ENCODE measurements at places on chromosomes 5 and 9.

- no peak for DNase-seq
Measured at GRCh38 chr5:79237740-79238560, 2.0 kb downstream of the JMY start.

DNA sequence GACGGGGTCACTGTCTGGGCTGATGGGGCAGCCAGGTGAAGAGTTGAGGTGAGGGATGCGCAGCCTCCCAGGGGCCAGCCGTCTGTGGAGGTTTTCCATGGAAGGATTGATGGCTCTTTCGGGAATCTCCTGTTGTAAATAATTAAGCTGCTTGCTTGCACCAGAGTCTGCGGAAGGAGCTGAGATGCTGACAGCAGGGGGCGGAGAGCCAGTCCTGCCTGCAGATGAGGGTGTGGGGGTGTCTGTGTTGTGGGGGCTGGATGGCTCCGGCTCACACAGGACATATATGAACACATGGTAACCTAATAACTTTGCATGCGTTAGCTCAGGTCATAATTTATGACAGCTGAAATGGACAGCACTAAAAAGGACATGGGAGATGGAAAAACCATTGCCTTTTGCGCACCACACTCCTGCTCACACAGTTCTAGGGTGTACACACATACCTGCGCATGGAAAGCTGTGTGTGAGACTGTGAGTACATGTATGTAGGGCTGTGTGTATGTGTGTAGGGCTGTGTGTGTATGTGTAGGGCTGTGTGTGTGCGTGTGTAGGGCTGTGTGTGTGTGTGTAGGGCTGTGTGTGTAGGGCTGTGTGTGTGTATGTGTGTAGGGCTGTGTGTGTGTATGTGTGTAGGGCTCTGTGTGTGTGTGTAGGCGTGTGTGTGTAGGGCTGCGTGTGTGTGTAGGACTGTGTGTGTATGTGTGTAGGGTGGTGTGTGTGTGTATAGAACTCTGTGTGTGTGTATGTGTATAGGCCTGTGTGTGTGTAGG is 36.8 kb upstream of the SEMA4D start:
- DNase-seq, result no peak

DNA sequence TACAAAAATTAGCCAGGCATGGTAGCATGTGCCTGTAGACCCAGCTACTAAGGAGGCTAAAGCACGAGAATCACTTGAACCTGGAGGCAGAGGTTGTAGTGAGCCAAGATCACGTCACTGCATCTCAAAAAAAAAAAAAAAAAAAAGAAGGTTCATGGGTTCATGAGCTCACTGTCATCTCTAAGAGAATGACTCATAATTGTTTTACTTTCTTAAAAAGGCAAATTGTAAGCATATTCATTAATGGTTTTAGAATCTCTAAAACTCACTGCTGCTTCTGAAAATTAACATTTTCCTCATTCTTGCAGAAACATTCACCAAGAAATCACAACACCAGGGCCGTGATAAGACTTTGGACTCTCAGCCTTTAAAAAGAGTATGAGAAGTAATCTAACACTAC is 103.6 kb downstream of the GNA14 start:
- no peak for DNase-seq

DNA sequence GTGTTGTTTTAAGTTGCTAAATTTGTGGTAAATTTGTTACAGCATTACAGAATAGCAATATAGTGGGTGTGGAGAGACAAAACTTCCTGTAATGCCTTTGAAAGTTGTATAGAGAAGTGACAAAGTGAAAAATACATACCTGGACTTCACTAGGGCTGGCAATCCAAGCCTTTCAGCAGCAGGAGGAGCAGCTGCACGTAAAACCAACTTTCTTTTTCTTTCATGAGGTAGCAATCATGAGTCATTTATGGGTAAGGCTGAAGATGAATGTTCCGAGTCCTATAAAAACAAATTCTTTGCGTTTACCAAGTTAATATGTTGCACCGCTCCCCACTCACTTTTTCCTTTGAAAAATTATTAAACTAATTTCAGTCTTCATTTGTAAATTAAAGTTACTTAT is 1138.2 kb downstream of the TAF11L14 start:
- DNase-seq, result no peak

GRCh38 chr5:176736931-176737745 is 73.2 kb upstream of the UNC5A start:
- DNase-seq, result no peak

DNA sequence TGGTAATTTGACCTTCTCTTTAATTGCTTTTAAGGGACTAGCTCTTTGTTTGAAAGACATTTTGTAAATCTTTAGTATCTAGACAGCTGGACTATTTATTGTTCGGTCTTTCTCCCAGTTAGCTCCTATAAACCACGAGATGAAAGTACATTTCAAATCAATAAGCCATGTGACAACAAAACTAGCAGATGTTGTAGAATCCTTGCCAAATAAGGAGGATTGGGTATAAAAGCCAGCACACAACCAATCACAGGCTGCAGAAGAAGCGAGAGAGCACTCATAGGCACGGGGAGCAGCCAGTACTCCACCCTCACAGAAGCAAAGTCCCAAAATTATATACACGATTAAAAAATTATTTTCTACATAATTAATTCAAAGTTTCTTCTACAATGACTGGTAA is 8.1 kb upstream of the OMD start:
- no peak for DNase-seq

DNA sequence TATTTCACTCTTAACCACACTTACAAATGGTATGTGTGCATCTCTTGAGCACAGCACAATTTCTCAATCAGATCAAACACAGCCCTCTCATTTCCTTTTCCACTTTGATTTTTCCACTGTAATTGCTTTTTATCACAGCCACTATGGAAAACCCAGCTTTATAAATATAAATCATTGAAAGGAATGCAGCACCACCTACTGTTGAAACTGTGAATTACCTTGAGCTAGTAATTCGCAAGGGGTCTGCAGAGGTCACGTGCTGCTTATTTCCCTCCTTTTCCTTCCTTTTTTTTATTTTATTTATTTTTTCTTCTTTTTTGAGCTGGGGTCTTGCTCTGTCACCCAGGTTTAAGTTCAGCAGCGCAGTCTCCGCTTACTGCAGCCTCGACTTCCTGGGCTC is 76.9 kb downstream of the CDH6 start:
- DNase-seq, result no peak

GRCh38 chr9:135410421-135410820 is 69.2 kb upstream of the PPP1R26 start:
- DNase-seq, result no peak

DNA sequence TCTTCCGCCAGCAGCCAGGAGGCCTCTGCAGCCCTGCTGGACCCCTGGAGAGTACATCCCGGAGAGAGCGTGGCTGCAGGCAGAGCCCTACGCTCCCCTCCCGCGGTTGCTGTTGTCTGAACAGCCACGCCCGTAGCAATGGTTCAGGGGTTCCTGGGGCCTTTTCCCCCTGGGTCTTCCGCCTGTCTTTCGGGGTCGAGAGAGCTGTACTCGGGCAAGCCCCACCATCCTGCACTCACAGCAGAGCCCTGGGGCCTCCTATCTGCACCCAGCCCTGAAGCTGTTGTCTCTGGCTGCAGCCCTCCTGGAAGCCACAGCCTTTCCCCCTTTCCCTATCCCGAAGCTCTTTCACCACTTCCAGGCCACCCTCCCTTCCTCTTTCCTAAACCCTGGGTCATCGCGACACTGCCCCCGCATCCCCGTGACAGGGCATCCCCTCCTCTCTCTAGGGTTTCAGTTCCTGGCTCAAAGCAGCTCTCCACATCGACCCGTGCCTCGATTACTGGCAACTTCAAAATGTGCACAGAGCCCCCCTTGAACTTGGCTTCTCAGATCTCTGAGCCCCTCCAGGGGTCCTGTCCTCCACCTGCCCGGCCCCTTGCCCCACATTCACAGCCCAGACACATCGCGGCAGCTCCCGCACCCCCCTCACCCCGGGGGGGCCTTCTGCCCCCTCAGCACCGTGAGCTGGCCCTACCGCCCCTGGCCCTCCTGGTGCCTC is 43.9 kb upstream of the CEP72 start:
- DNase-seq, result no peak

DNA sequence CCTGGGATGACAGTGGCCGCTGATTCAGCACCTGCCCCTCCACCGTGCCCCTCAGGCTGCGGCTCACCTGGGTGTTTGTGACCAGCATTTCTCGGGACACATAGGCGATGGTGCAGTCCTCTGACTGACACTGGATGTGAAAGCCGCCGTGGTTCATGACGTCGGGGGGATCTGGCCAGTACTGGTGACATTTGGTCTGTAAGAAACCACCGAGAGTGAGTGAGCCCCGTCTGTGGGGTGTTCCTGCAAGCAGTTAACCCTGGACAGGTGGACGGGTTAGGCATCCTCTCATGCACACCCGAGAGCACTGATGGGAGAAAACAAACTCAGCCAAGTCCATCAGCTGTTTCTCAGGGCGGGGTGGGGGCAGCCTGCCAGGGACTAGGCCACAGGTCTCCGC is 62.5 kb upstream of the EPB41L4B start:
- DNase-seq, result no peak

GRCh38 chr5:154373729-154374179 is 72.0 kb upstream of the SAP30L start:
- no peak for DNase-seq

GRCh38 chr9:5621327-5621726 is 7.6 kb upstream of the RIC1 start:
- no peak for DNase-seq

GRCh38 chr5:59115345-59115744 is 532.5 kb downstream of the RAB3C start:
- no peak for DNase-seq

DNA sequence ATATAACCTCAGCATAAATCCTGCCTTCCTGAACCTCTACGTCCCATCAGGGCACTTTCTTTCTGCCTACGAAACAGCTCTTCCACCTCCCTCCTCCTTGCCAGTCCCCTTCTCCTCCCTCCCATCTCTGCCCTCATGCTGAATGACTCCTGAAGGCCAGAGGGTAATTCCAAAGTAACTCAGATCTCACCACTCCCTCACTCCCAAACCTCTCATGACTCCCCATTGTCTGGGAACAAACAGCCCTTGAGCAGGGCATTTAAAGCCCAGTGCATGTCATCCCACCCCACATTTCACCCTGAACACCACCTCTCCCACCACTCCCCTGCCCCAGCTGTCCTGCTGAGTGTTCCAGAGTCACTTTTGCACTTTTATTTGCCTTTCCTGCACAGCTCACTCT is 8.9 kb upstream of the FBP1 start:
- DNase-seq, result no peak

DNA sequence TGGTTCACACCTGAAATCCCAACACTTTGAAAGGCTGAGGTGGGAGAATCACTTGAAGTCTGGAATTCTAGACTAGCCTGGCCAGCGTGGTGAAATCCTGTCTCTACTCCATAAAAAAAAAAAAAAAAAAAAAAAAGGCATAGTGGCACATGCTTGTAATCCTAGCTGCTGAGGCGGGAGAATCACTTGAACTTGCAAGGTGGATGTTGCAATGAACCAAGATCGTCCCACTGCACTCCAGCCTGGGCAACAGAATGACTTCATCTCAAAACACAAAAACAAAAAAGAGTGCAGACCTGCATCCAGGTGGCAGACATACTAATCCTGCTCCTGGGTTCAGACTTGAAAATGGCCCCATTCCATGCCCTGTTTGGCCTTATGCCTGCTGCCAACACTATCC is 21.8 kb upstream of the ADAMTS19 start:
- no peak for DNase-seq

GRCh38 chr9:121557581-121558447 is 58.2 kb upstream of the GGTA1 start:
- DNase-seq, result peak; percentile 34

DNA sequence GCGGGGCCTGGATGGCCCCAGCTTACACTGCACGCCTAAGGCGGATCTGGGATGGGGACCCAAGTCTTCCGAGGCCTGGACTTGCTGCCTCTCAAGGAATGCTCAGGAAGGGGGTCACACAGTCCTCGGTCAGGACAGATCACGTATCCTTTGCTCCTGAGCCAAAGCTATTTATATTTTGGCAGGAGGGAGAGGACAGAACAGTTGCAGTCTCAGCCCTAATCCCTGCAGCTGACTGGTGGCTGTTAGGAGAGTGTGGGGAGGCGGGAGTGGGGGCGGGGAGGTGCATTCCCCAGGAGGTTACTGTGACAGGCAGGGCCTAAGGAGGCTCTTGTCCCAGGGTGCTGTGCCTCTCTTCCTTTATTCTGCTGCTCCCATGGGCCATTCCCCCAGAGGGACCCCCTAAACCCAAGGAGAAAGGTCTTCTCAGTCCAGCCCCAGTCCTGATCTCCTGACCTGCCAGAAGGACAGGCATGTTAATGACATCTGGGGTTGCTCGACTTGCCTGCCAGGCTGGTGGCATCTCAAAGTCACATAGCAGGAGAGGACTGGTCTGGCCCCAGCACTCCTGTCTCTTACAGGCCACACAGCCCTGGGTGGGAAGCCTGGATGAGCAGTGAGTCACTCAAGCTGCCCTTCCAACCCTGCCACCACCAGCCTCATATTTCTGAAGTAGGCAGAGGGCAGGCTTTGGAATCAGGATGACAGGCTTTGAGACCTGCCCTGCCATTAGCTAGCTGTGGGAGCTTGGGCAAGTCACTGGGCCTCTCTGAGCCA is 51.9 kb downstream of the COL27A1 start:
- no peak for DNase-seq

DNA sequence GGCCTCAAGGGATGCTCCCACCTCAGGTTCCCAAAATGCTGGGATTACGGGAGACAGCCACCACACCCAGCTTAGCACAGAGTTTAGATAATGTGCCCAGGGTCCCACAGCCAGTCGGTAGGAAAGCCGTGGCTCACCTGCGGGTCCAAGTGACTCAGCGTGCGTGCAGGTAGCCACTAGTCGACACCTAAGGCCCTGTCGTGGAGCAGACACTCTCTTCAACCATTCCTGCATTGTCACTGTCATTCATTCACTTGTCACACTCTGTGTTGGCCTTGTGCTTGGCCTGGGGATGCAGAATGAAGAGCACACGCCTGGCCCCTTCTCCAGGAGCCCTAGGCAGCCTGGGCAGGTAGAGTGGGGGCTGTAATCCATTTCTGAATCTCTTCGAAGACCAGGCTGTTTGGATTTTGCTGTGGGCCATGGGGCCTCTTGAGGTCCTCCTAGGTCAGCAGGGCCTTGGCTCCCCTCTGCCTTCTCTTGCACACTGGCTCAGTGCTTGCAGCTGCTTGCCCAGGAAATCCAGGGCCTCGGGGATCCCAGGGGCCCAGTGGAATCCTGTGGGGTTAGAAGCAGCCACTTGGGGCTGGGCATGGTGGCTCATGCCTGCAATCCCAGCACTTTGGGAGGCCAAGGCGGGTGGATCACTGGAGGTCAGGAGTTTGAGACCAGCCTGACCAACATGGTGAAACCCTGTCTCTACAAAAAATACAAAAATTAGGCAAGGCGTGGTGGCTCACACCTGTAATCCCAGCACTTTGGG is 6.1 kb upstream of the AIF1L start:
- DNase-seq, result no peak

DNA sequence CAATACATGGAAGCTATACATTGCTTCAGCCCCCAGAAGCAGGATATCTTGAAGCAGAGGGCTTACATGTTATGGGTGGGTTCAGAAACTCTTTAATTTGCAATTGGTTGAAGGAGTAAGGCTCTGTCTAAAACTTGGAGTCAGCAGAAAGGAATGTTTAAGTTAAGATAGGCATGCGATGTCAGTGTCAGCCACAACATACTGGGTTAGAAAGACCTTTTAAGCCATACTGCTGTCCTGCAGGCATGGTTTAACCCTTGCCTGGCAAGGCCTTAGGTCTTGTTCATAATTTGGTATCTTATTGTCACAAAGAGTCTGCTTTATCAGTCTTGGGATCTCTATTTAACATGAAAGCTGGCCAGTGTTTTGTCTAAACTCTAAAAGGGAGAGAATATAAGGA is 1619.6 kb upstream of the WWC1 start:
- DNase-seq, result no peak

Measured in GM06990 (cell line).